ENCODE measurements at places on chromosomes 5 and 9.

DNA sequence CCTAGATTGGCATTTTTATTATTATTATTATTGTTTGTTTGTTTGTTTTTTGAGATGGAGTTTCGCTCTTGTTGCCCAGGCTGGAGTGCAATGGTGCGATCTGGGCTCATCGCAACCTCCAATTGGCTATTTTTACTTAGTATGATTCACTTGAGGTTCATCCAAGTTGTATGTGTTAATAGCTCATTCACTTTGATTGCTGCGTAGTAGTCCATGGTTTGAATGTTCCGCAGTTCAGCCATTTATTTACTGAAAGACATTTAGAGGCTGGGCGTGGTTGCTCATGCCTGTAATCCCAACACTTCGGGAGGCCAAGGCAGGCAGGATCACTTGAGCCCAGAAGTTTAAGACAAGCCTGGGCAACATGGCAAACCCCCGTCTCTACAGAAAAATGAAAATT, 22.6 kb upstream of the MELK start:
- no peak for DNase-seq

- no peak for DNase-seq
Measured at GRCh38 chr5:110785356-110785755, 46.5 kb downstream of the SLC25A46 start.

GRCh38 chr9:122020398-122020797, 72.7 kb downstream of the TTLL11 start:
- DNase-seq: no peak

DNA sequence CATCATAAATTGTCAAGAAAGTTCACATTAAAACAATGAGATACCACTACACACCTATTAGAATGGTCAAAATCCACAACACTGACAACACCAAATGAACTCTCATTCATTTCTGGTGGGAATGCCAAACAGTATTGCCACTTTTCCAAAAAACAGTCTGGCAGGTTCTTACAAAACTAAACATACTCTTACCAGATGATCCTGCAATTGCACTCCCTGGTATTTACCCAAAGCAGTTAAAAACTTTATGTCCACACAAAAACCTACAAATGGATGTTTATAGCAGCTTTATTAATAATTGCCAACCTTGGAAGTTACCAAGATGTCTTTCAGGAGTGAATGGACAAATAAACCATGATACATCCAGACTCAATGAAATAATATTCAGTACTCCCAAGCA, 56.8 kb downstream of the ZNF608 start:
- DNase-seq: no peak

GRCh38 chr9:6733831-6734230, 23.9 kb upstream of the KDM4C start:
- no peak for DNase-seq

- DNase-seq: no peak
Measured at GRCh38 chr5:169649486-169649885, 12.4 kb downstream of the DOCK2 start.

DNA sequence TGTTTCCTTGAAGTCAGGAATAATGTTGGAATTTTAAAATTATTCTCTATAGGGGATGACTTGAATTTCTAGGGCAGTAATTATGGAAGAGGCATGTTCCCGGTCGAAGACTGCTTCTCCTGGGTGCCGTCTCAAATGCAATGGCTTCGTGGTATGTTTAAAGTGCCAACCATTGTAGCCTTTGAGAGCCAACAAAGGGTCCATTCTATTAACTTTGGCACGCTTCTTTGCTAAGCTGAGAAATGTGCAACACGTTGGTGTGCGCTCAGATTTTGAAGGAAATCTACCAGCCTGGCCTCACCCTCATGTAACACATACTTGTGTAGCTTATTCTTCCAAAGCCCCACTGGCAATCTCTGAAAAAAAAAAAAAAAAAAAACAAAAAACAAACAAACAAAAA, 221.2 kb upstream of the ANKH start:
- no peak for DNase-seq

- no peak for DNase-seq
Measured at GRCh38 chr9:33956544-33956943, 92.1 kb downstream of the UBAP2 start.

DNA sequence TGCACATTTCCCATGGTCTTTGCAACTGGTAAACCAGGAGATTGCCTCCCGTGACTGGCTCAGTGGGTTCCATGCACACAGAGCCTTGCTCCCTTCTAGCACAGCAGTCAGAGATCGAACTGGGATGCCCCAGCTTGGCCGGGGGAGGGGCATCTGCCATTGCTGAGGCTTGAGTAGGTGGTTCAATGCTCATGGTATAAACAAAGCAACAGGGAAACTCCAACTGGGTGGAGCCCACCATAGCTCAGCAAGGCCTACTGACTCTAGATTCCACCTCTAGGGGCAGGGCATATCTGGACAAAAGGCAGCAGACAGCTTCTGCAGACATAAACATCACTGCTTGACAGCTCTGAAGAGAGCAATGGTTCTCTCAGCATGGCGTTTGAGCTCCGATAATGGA, 67.0 kb upstream of the PPP1R2B start:
- DNase-seq: no peak

DNA sequence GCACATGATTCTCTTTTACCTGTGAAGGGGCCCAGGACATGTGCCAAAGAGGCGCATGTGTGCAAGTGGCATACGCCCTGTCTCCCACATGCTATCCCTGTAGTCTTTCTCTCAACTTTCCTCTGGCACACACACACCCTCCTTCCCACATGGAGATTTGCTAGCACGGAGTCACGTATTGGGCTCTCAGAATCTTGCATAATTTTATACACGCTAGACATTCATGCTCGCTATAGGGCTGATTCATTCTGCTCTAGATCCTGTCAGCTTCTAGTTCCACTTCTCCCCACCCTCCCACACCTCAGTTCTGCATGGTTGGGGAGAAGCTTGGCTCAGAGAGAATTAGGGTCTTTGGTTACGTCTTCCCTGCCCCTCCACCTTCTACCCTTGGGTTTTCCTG, 72.8 kb downstream of the CD180 start:
- DNase-seq: no peak

- no peak for DNase-seq
Measured at GRCh38 chr9:135547756-135548736, 2.1 kb downstream of the OBP2A start.

- no peak for DNase-seq
Measured at GRCh38 chr5:56569566-56569965, 245.8 kb upstream of the MAP3K1 start.

GRCh38 chr9:86955042-86955441, 7.7 kb upstream of the GAS1 start:
- no peak for DNase-seq

DNA sequence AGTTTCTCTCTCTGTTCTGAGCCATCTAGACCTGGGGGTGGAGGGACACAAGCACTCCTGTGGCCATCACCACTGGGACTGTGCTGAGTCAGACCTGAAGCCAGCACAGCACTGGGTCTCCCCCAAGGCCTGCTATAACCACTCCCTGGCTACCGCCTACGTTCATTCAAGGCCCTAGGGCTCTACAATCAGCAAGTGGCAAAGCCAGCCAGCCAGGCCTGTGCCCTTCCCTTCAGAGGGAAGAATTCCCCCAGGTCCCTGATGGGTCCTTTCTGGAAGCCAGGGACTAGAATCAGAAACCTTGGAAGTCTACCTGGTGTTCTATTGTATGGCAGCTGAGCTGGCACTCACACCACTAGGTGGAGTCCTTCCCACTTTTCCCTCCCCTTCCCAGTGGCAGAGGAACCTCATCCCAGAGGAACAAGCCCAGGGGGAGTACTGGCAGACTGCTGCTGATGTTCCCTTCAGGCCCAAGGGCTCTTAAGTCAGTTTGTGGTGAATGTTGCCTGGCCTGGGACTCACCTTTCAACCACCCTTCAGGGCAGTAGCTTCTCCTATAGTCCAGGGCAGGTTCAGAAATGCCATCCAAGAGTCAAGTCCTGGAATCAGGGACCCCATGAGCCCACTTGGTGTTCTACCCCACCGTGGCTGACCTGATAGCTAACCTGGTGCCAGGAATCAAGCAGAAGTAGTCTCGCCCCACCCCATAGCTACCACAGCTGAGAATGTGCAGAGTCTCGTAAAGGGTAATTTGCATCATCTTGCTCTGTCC, 20.0 kb downstream of the JMY start:
- no peak for DNase-seq

DNA sequence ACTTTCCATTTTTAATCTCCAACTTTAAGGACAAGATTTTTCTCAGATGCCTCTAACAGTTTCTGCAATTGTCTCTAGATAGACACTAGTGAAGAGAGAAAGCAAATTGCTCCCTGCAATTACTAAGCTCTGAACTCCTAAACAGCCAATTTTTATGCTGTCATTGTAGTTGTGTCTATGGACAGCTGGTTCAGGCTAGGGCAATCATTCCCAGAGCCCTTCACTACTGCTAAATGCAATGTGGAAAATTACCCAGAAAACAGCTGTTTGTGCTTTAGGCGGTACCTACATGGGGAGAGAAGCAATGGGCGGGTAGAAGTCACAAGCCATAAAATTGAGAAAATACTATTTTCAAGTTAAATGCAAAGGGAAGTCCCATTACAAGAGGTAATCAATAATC, 211.6 kb downstream of the SPOCK1 start:
- no peak for DNase-seq

- no peak for DNase-seq
Measured at GRCh38 chr5:122190156-122190555, 60.8 kb downstream of the ZNF474 start.

DNA sequence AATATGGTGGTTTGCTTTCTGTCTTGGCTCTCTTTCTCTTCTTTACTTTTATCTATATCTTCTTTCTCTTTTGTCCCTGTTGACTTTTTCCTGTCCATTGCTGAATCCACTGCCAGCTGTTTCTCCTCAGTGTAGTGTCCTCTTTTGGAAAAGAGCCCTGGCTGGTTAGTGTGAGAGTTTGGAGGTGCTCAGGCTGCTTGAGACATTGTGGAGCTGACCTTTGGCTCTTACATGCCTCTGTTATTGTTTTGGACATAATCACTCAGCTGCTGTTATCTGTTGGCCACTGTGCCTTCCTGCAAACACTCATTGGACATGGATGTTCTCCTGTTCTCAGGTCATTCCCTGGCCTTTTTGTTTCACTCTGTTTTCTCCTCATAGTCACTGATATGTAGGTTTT, 295.4 kb upstream of the RIOK2 start:
- no peak for DNase-seq

DNA sequence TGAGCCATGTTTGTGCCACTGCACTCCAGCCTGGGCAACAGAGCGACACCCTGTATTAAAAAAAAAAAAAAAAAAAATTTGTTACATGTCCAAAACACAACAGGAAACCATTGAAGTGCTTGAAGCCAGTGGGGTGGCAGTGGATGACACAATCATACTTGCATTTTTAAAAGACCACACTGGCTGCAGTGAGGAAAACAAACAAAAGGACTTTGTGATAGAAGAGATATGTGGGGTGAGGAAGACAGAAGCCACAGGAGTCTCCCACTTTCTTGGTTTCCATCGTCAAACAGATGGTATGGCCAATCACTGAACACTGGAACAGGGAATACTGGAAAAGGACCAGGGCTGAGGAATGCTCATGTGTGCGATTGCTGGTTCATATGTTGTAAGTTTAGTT, 20.9 kb upstream of the COMMD10 start:
- no peak for DNase-seq

GRCh38 chr9:10071579-10071978, 541.2 kb downstream of the PTPRD start:
- DNase-seq: no peak

DNA sequence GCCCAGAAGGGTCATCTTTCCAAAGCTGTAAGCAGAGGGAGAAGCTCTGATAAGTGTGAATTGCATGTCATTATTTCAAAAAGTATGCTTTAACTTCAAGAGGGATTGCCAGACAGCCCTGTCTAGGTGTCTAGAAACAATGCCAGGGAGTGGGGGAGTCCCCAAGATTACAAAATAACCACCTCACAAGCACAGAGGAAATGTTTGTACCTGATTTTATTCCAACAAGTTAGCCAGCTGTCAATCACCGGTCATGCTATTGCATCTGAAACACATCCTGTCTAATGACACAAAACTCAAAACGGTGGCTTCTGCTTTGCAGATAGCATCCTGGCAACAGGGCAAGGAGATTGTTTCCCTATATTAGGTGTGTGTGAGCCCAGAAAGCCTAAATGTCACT, 154.2 kb upstream of the WWC1 start:
- DNase-seq: no peak

DNA sequence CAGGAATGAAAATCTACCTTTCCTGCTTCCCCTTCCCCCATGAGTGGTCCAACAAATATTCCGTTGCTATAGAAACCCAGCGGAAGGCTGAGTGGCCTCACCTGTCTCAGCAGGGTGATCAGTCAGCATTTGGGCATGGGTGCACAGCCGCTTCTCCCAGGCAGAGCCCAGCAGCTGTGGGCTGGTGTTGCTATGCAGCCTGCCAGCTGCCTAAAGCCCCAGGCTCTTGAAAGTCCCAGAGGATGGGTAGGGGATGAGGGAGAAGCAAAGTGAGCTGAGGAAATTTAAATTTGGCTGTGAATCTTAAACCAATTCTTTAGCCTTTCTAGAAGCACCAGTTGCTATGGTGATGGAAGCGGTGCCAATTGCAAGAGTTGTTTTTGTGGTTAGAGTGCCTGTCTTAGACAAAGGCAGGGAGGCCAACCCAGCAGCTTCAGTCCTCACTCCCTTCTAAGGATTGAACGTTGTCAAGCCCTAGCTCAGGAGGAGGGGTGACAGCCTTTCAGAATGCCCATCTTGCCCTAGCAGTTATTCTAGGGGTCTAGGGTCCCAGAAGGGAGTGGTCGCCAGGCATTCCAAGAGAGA, 151.5 kb upstream of the PITX1 start:
- no peak for DNase-seq

- no peak for DNase-seq
Measured at GRCh38 chr5:88545338-88545737, 276.7 kb upstream of the TMEM161B start.
